IMR-90 (cell line): ENCODE measurements at places on chromosomes 11 and 22. TPM values are rescaled to one million over a fixed set of nuclear protein-coding genes. Genes with fewer than 3 reads are reported as not detected.

DNA sequence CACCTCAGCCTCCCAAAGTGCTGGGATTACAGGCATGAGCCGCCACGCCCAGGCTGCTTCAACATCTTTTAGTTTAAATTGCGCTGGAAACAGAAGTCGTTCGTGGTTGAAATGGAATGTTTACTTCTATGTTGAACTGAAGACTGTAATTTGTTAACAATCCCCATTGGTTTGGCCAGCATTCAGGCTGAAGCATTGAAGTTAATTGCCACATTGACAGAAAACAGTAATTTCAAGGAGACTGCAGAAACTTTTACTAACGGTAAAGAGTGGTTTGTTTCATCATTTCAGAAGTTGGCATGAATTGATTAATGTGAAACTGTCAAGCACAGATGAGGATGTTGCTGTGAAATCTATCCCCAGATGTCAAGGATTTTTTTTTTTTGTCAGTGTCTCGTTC is 14.2 kb downstream of the AP5B1 start:
- DNase-seq = peak; percentile 6

DNA sequence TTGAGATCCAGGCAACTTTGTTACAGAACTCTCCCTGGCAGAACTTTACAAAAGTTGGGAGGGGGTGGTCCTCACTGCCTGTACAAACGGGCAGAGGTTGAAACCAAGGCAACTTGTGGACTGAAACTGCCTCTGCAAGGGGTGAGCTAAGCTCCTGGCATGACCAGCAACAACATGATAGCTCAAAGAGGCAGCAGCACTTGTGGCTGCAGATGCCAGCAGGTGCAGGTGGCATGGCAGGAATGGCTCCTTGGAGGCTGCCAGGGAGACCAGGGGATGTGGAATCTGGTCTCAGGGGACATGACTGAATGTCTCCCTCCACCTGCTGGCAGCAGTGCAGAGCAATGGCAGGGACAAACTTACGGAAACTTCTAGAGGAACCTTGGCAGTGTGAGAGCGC is 38.8 kb upstream of the PHF21A start:
- no peak for DNase-seq

OR5AP2 gene
- total RNA-seq = not detected in 2 replicates

GRCh38 chr11:127071606-127072005 is 71.0 kb upstream of the KIRREL3 start:
- DNase-seq = no peak

FGF19 gene
- total RNA-seq = not detected in 2 replicates

DNA sequence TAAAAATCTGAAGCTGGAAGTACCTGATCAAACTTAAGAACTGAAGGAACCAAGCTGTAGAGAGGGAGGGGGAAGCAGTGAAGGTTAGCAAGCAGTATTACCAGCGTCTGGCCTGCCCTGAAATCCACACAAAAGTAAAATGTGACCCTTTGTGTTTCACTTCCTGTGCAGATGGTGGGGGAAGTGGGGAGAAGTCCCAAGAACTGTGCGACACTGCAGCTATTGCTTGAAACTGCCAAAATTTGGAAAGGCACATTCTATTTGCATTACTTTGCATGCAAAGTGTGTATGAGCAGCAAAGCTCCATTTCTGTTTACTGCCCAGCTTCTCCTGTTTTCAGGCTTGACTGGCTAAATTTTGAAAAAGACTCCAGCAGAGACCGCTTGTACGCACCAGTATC is 72.1 kb upstream of the BMAL1 start:
- peak; percentile 21 for DNase-seq

GRCh38 chr11:104899226-104899625 is 966 bp upstream of the CASP12 start:
- DNase-seq = no peak

DNA sequence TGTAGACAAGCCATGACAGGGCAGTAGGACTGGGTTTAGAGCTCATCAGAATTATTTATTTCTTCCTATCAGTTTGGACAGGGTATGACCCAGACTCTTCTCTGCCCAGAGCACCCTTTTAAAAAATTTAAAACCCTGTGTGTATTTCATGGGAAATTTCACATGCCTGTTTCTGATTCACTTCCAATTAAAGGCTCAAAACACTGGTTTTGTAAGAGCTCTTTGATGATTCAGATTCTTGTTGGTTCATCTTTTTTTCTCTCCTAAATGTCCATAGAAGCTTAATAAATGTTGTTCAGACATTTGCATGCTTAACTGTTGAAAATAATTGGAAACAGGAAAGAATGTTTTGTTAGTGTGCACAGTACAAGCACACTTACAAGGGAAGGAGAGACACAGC is 13.8 kb downstream of the FLI1 start:
- peak; percentile 76 for DNase-seq

DNA sequence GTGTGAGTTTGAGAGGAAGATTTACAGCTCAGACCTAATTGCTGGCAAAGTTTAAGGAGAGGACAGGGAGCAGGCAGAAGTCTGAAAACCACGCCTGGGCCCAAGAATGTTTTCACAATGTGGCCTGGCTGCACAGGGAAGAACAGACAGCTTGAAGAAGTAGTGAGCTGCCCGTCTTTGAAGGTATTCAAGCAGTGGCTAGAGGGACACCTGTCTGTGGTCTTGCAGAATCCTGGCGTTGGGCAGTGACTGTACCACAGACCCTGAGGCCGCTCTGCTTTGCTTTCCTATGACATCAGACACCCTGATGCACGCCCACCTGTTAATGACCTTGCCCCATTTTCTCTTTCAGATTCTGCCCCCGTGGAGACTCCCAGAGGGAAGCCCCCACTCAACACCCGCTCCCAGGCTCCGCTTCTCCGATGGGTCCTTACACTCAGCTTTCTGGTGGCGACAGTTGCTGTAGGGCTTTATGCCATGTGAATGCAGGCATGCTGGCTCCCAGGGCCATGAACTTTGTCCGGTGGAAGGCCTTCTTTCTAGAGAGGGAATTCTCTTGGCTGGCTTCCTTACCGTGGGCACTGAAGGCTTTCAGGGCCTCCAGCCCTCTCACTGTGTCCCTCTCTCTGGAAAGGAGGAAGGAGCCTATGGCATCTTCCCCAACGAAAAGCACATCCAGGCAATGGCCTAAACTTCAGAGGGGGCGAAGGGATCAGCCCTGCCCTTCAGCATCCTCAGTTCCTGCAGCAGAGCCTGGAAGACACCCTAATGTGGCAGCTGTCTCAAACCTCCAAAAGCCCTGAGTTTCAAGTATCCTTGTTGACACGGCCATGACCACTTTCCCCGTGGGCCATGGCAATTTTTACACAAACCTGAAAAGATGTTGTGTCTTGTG is 6.6 kb upstream of the MCM5 start:
- no peak for DNase-seq

DNA sequence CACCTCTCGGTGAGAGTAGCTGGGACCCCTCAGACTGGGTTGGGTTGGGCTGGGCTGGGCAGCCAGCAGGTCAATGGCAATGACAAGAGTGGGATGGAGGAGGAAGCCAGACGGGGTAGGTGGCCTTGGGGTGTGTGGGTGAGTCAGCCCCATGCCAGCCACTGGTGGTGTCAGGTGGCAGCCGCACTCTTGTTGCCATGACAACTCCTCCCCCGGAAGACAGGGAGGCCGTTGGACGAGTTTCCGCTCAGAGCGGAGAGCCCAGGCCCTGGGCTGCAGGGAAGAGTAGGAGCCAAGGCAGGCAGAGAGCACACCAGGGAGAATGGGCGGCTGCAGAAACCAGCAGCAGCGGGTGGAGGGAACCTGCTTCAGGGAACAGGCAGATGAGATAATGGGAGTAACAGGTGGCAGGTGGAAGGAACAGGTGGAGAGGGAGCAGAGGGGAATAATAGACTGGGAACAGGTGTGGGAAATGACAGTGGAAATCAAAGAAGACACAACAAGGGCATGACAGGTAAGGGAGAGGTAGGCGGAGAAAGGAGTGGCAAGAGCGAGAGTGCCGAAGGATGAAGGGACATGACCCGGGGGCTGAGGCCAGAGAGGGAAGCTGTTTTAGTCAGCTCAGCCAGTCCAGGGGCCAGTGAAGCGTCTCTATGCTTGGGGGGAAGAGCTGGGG is 8.7 kb downstream of the SPTBN2 start:
- peak; percentile 56 for DNase-seq

DNA sequence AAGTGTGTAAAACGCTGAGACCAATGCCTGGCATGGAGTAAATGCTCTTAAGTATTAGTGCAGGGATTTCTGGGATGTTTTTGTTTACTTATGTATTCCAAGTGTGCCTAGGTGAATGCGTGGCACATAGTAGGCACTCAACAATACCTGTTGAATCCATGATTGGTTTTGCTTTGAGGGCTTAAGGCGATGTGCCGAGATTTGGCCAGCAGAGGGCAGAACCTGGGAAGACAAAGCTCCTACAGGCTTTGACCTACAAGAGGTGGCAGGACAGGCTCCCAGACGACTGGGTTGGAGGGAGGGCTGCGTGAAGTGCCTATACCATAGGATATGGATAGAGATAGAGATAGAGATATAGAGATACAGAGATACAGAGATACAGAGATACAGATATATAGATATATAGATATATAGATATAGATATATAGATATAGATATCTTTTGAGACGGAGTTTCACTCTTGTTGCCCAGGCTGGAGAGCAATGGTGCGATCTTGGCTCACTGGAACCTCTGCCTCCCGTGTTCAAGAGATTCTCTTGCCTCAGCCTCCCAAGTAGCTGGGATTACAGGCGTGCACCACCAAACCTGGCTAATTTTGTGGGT is 13.9 kb downstream of the KCNE3 start:
- DNase-seq = peak; percentile 63

COX8A gene
- total RNA-seq = 250 and 315 TPM in 2 replicates

DNA sequence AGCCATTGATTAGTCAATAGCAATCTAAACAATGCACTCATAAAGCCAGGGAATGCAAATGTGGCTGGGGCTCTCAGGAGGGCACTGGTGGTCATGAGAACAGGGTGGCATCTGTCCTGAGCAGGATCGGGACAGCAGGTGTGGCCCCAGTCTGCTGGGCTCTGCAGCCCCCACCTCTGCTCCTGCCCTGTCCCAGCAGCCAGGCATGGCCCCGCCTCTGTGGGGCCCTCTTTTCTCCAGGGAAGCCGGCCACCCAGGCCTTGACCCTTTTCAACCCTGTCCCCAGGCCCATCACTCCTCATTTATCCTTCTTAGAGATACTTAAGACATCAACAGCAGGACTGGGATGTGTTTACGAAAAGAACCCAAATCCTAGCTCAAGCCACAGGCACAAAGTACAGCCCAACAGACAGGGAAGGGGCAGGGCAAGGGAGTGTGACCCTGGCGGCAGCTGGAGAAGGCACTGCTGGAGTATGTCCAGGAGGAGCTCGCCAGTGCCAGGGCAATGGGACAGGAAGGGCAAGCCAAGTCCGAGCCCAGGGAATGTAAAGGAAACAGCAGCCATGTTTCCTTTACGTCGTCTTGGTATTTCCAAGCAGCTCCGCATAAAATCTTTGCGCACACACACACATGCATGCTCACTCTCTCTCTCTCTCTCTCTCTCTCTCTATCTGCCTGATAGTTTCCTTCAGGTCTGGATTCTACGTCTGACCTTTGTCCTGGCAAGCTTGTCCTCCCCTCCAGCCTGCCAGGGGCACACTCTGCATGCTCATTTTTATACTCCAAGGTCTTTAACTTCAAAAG is 59.9 kb downstream of the DGCR2 start:
- DNase-seq = peak; percentile 23

DNA sequence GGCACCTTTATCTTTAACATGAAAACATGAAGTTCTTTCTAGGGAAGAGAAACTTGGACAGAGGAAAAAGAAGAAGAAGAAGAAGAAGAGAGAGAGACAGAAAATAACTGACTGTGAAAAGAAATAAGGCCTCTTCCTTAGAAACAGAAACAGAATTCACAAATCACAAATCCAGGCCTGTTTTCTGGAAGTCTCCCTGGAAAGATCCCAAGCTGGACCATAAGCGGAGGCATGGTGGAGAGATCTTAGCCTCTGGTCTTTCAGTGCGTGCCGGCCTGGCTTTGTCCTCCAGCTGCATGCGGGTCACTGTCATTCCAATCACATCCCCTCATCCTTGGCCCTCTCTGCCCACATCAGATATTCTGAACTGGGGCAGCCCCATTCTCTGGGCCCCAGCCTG is 6.9 kb downstream of the FXYD6 start:
- no peak for DNase-seq

GRCh38 chr11:119323532-119324033 is 6.7 kb upstream of the MCAM start:
- peak; percentile 66 for DNase-seq

- DNase-seq = no peak
Measured at GRCh38 chr22:38191731-38192474, 9.9 kb upstream of the MAFF start.

- DNase-seq = peak; percentile 77
Measured at GRCh38 chr11:25981998-25982397, 349.9 kb upstream of the ANO3 start.

GRCh38 chr11:32259641-32260081 is 168.8 kb downstream of the RCN1 start:
- peak; percentile 87 for DNase-seq

WNT7B gene
- total RNA-seq = under 0.01 TPM in 2 replicates

- DNase-seq = no peak
Measured at GRCh38 chr11:128772814-128773213, 78.9 kb downstream of the FLI1 start.

CD44 gene
- 341 and 357 TPM in 2 replicates for total RNA-seq

GRCh38 chr11:9047964-9048523 is 43.4 kb downstream of the SCUBE2 start:
- DNase-seq = peak; percentile 34

ZNF70 gene
- total RNA-seq = 3.9 and 4.3 TPM in 2 replicates

THAP12 gene
- 25.1 and 48.3 TPM in 2 replicates for total RNA-seq

POTEH gene
- not detected in 2 replicates for total RNA-seq

EFCAB6 gene
- 1.1 TPM in 2 replicates for total RNA-seq

- DNase-seq = no peak
Measured at GRCh38 chr11:12188548-12189317, 78.3 kb downstream of the MICAL2 start.

NLRP6 gene
- not detected in 2 replicates for total RNA-seq

DNA sequence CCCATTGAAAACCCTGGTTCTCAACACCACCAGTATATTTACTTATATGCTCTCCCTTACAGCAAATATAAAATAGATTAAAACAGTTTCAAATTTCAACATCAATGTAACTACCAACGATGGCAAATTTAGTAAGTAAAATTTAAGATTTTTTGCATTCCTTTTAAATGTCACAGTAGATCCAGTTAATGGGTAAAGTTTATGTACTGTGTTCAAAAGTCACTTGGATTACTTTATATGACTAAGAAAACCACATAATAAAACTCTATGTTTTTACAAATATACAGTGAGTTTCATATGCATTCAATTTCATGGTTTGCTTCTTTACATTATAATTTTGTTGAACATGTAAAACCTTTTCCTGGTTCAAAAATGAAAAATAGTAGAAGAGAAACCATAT is 364.6 kb downstream of the AASDHPPT start:
- no peak for DNase-seq

RHOD gene
- 4.7 and 5.3 TPM in 2 replicates for total RNA-seq
